ENCODE measurements at places on chromosomes 4 and X. TPM values are rescaled to one million over a fixed set of nuclear protein-coding genes. Genes with fewer than 3 reads are reported as not detected.

Gene MAGEC2
- total RNA-seq, result not detected

Gene ANXA10
- total RNA-seq, result 58.3 TPM

Gene CENPVL2
- total RNA-seq, result not detected

Gene NOP14
- total RNA-seq, result 29.4 TPM

Gene PNMA6A
- 0.31 TPM for total RNA-seq

Gene CXCL3
- 153 TPM for total RNA-seq

Gene SSX2
- total RNA-seq, result not detected

Gene GALNTL6
- not detected for total RNA-seq

Gene SHROOM2
- total RNA-seq, result 14.1 TPM

DNA sequence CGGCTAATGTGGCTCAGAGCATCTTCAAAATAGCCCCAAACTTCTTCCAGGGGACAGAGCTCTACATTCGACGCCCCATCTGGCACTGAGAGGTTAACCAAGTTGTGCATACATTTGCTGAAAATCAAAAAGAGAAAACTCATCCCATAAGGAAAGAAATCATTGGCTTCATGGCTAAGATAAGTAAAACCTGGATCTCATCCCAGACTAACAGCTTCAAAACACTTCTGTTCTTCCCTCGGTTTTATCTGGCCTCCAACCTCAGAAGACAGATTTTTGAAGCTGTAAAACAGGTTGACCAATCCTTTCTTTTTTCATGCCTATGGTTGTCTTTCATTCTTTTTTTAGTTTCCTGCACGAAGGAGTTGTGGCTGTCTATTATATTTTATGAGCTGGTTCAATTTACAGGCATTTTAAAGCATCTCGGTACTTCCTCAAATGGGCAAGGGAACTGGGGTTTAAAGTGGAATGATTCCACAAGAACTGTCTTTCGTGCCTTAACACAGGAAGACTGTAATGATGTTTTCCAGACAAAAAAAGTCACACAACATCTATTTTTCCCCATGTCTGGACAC is 107.6 kb downstream of the DLG3 start:
- no peak for DNase-seq

DNA sequence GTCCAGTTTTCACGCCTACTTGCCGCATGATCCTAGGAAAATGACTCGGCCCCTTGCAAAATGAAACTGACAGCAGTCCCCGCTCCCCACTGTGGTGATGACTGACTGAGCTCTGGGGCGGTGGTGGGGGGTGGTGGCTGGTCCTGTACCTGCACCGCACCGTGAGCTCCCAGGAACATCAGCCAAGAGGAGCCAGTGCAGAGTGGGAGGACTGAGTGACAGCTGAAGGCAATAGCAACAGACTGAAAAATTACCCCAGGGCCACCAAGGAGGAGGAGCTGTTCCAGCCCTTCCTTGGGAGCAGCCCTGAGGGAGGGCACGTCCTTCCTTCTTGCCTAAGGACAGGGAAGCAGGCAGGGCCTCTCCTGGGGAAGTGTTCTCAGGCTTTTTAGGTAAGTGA is 2.4 kb upstream of the C4orf50 start:
- no peak for DNase-seq

DNA sequence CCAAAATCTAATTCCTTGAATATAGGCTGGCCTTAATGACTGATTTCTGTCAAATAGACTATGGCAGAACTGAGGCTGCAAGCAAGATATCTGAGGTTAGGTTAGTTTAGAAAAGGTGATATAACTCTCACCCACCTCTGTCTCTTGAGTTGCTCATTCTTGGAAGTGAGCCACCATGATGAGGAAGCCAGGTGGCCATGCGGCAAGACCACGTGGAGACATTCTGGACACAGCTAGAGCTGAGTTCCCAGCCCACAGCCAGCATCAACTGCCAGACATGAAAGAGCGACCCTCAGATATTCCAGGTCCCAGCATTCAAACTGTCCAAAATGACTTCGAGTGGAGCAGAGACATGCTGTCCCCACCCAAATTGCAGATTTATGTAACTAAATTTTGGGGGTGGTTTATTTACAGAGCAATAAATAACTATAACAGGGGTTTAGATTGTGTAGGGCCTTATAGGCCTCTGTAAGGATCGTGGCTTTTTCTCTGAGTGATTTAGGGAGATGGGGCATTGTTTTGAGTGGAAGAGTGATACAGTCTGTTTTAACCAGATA is 33.7 kb downstream of the USP53 start:
- DNase-seq, result no peak

DNA sequence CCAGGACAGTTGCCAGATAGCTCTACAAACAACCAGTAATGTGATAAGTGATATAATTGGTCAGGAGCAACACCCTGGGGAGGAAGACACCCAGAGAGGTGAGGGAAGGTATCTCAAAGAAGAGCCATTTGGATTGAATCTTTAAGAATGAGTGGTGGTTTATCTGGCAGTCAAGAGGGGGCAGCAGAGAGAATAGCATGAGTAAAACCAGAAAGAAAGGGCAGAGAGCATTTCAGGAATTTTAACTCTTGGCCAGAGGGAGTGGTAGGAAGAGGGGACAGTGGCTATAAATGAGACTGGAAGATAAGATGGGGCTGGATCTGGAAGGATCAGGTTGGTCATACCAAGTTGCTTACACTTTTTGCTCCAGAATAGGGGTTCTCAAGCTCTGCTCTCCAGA is 5.9 kb upstream of the SEPTIN6 start:
- DNase-seq, result peak; percentile 41

- no peak for DNase-seq
These were observed 15.8 kb downstream of the FGF2 start for GRCh38 chr4:122842392-122842791.

GRCh38 chr4:37726666-37727065 is 40.5 kb upstream of the RELL1 start:
- no peak for DNase-seq

DNA sequence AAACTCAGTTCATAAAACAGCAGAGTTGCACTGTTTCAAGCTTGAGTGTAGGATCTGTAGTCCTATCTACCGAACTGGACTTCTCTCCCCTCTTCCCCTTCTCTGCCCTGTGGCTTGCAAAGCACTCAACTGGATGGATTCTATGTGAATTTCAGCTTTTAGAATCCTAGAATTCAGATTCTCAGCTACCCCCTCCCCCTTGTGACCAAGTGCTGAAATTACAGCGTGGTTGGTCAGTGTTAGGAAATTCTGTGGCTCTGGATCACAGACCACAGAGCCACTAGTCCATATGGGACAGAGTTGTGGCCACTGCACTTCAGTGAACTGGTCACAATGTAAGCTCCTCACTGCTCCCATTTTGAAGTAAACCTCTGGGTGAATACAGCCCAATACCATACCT is 64.6 kb upstream of the TRPC5 start:
- peak; percentile 6 for DNase-seq
